ENCODE measurements at places on chromosomes 6 and 20. TPM values are rescaled to one million over a fixed set of nuclear protein-coding genes. Genes with fewer than 3 reads are reported as not detected.

The LTV1 gene
- 33.2 TPM for total RNA-seq

GRCh38 chr6:82957171-82957867 is 108.3 kb downstream of the UBE3D start:
- DNase-seq = no peak

DNA sequence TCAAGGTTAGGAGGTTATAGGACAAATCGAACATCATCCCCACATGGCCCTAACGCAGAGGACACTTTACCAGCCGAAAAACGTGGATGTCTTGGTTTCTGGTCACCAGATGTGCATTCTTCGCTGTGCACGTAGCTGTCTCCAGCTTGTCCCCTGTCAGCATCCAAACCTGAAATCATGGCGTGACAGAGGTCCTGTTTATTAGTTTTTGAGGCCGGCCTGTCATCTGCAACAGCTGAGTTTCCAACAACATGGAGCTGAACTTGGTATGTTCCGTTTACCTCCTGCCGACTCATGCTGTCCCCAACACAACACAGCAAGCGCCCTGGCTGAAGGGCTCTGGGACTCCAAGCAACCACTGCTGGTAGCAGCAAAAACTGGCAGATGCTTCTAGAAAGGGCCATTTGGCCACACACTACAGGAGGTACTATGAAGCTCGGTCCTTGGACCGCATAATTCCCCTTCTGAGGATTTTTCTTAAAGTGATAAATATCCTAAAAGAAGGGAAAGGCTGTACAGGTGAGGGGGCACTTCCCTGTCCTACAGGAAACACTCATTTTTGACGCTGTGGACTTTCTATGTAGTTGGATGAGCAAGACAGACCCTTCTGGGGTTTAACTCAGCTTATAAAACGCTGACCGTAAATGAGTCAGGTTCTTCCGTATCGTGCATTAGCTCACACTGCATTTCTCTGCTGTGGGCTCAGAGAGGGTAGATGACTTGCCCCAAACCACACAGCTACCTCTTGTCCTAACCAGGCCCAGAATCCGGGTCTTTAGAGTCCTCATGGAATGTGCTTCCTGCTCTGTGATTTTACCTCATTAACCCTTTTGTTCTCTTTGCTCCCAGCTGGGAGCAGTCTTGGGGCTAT is 79.7 kb upstream of the NFATC2 start:
- DNase-seq = no peak

GRCh38 chr6:170073846-170074245 is 217.0 kb downstream of the DLL1 start:
- DNase-seq = no peak

DNA sequence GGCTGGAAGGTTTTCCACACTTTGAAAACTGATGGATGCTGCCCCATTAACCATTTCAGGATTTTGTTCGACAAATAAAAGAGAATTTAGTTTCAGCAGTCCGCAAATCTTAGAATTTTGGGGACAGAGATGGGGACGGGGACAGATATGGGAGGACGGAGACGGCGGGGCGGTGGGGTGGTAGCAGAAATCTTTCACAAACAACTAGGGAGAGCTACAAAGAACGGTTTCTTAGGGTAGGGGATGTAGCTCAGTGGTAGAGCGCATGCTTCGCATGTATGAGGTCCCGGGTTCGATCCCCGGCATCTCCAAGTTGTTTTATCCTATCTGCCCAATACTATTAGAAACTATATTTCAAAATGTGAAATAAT is 15.1 kb downstream of the HMGN4 start:
- peak; percentile 86 for DNase-seq

DNA sequence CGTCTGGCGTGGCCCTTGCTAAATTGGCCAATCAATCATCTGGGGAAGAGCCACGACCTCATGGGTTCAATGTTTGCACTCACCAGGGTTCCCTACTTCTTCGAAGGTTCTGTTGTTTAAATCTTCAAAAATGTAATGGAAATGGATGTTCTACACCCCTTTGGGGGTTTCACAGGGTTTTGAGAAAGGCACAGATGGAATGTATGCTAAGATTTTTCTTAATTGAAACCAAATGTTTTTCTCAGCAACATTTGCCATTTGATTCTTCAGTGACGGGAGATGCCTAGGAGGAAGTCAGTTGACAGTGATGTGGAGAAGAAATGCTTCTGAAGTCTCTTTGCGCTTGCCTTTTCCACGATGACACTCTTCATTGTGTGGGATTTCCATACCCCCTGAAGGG is 312.3 kb downstream of the ESR1 start:
- DNase-seq = no peak

DNA sequence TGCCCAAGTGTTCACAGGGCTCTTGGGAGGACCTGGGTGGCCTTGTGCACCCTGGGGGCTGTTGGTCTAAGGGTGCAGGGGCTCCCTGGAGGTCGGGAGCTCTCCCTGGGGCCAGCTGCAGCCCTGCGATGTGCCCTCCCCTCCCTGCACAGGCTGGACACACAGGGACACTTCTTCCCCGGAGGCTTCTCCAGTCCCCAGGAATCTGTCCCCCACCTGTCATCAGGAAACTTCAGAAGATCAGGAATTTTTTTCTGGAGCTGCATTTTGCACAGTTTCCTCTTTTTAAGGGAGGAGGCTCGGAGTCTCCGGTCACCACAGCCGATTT is 66.9 kb upstream of the BHLHE23 start:
- DNase-seq = no peak

DNA sequence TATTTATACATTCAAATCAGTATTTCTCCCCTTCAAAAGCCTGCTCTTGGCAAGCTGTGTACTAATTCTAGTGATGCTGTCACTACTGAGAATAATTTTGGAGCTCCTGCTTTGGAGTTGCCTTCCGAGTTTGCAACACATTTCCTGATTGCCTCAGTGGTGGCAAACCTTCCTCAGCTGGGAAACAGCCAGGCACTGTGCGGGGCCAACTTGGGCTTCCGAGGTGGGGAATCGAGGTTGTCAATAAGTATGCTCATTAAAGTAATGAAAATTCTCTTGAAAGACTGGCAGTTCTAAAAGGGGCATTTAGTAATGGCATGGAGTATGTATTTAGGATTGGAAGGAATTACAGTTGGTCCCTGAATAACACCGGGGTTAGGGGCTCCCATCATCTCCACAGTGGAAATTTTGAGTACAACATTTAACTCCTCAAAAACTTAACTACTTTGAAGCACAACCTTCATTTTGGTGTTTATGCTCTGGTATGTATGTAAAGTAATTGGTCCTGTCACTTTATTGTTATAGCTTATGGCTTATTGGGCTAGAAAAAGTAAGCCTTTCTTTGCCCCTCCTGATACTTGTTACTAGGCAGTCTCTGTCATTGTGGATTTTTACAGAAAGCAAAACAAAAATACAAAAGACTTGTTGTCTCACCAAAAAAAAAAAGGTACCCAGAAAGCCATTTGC is 2.7 kb downstream of the PAQR8 start:
- DNase-seq = no peak

- no peak for DNase-seq
Measured at GRCh38 chr20:47164140-47164539, 192.4 kb downstream of the ZMYND8 start.

DNA sequence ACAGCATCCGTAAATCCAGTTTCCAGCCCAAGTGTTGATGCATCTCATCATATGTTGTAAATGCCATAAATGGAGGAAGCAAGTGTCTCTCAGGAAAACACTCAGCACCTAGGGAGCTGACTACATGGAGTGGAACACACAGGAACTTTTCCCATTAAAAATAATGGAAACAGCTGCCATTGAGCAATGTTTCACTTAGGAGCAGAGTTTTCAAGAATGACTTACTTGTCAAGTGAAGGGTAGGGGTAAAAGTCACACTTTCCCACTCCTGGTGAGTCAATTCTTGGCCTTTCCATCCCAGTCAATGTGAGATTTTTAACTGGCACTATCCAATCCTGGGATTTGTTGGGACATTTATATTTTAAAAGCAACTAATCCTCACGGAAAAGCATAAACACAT is 119.4 kb upstream of the ASF1A start:
- peak; percentile 4 for DNase-seq

The CLDN20 gene
- 0.32 TPM for total RNA-seq

GRCh38 chr6:13080462-13081188 is 247.7 kb downstream of the TBC1D7 start:
- DNase-seq = no peak

The DNAH8 gene
- not detected for total RNA-seq

GRCh38 chr6:49519660-49520059 is 19.9 kb downstream of the GLYATL3 start:
- no peak for DNase-seq

GRCh38 chr6:11912420-11912819 is 99.7 kb upstream of the HIVEP1 start:
- peak; percentile 57 for DNase-seq

The ERVFRD-1 gene
- total RNA-seq = 0.63 TPM

The IMPG1 gene
- not detected for total RNA-seq

DNA sequence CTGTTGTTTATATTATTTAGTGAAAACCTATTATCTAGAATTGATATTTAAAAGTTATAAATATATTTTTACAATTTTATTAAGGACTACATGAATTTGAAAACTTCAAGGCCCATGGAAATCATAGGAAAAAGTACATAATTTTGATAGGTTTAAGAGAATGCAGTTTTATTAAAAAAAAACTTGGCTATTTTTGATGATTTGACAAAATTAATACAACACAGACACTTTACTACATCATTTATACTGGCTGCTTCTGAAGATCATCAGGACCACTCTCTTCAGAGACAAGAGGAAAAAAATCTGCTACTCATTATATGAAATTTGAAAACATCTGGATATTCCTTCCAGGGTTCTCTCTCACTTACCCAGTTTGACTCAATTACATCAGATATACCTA is 637.7 kb downstream of the BCKDHB start:
- no peak for DNase-seq

GRCh38 chr6:55819811-55820210 is 55.6 kb downstream of the BMP5 start:
- no peak for DNase-seq

The CST1 gene
- total RNA-seq = 48.3 TPM

The UNC5CL gene
- 0.16 TPM for total RNA-seq

GRCh38 chr20:33926425-33926824 is 67.3 kb upstream of the RALY start:
- no peak for DNase-seq

- peak; percentile 48 for DNase-seq
Measured at GRCh38 chr6:21189759-21190158, 403.8 kb upstream of the SOX4 start.

DNA sequence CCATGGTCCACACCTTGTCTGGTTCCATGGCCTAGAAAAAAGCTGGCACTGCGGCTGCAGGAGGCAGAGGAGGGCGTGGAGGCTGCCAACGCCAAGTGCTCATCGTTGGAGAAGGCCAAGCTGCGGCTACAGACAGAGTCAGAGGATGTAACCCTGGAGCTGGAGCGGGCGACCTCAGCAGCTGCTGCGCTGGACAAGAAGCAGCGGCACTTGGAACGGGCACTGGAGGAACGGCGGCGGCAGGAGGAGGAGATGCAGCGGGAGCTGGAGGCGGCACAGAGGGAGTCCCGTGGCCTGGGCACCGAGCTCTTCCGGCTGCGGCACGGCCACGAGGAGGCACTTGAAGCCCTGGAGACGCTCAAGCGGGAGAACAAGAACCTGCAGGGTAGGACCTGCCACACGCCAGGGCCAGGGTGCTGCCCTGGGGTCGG is 43.4 kb downstream of the MYH7B start:
- DNase-seq = no peak

The SLC22A7 gene
- not detected for total RNA-seq

The RHAG gene
- total RNA-seq = not detected

The RTEL1 gene
- total RNA-seq = 8.4 TPM

GRCh38 chr20:46350986-46351267 is 42.6 kb upstream of the CDH22 start:
- no peak for DNase-seq

The PPARD gene
- total RNA-seq = 2.9 TPM

DNA sequence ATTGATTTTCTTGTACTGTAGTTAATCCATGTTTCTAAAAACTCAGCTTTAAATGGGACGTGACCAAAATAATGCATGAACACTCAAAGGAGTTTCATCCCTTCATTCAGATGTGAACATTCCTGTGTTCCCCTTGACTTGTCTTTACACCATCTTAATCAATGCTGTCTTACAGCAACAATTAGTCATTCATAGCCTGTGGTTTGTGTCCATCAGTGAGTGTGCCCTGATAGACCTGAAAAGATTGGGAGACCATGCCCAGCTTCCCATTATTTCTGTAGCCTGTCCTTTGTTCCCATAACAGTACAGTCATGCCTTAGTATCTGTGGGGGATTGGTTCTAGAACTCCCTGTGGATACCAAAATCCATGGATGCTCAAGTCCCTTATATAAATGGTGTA is 23.9 kb downstream of the NT5E start:
- DNase-seq = no peak

The SUMO4 gene
- total RNA-seq = not detected

The CLPSL2 gene
- not detected for total RNA-seq

DNA sequence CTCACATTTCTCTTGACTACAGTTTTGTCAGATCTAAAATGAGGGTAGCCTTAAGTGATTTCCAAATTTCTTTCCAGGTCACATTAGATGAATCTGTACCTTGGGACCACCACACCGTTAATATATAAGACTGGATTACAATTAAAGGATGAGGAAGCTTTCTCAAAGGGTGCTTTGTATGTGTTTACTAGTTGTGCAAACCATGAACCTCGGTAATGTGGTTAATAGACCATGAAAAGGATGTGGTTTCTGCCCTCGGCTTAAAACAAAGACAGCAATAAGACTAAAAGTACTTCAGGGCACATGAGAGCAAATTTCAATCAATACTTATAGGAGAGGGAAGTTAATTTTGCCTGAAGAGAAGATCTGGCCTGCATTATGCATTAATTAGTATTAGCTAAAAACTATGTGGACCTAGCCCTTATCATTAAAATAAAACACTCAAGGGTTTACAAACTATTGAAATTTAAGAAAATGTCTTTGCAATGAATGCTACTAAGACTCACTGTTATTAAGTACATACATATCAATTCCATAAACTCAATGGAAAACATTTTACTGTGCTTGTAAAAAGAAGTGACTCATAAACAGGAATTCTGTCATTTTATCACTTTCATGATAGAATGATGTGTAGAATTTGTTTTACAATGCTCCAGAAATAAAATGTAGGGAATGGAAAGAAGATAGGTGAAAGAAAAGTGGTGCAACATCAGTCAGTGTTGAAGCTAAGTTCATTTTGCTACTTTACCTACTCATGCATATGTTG is 936 bp upstream of the TMX4 start:
- peak; percentile 95 for DNase-seq

The ZSCAN31 gene
- total RNA-seq = 2.3 TPM

DNA sequence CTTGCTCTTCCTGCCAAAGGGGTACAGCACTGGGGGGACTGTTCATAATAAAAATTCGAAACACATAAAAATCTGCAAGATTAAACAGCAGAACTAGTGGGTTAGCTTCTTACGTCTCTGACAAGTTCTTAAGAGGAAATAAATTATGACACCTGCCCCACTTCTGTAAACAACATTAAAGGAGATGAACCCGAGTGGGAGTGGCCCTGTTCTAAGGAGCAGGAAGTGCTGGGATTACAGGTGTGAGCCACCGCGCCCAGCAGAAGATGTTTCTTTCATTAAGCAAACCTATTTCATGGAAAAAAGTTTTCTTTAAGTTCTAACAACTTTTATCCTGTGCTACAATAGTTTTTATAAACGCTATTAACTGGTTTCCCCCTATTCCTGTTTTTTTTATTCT is 24.6 kb downstream of the USP45 start:
- no peak for DNase-seq
